ENCODE measurements at places on chromosomes 3 and 15. TPM values are rescaled to one million over a fixed set of nuclear protein-coding genes. Genes with fewer than 3 reads are reported as not detected.

Gene KBTBD13
- not detected for total RNA-seq

Gene DUOX1
- under 0.01 TPM for total RNA-seq

Gene CAMKV
- not detected for total RNA-seq

Gene PP2D1
- total RNA-seq, result not detected

Gene C3orf38
- 29.6 TPM for total RNA-seq

Data from placental pericyte (primary cell).